ENCODE measurements at places on chromosomes 3 and 15.

GRCh38 chr3:1552831-1553230 lies 460.0 kb downstream of the CNTN6 start:
- H3K36me3 ChIP-seq, result no peaks in the 10 kb centered on the region
- H3K27me3 ChIP-seq, result no peaks in the 10 kb centered on the region
- DNase-seq, result no peak
- H3K27ac ChIP-seq, result no peak overlapping the region
- H3K4me3 ChIP-seq, result no peak overlapping the region

- H3K4me1 ChIP-seq, result peaks cover 5% of the 10 kb centered on the region
- H3K27ac ChIP-seq, result no peak overlapping the region
- no peak for DNase-seq
- no peaks in the 10 kb centered on the region for H3K27me3 ChIP-seq
- H3K36me3 ChIP-seq, result no peaks in the 10 kb centered on the region
These were observed 17.3 kb upstream of the HRH1 start for GRCh38 chr3:11136830-11137626.

- H3K36me3 ChIP-seq, result peaks cover 46% of the 10 kb centered on the region
- no peak for DNase-seq
- H3K27me3 ChIP-seq, result no peaks in the 10 kb centered on the region
- no peak overlapping the region for H3K27ac ChIP-seq
These were observed 47.5 kb downstream of the ASTE1 start for GRCh38 chr3:130979117-130979516.

DNA sequence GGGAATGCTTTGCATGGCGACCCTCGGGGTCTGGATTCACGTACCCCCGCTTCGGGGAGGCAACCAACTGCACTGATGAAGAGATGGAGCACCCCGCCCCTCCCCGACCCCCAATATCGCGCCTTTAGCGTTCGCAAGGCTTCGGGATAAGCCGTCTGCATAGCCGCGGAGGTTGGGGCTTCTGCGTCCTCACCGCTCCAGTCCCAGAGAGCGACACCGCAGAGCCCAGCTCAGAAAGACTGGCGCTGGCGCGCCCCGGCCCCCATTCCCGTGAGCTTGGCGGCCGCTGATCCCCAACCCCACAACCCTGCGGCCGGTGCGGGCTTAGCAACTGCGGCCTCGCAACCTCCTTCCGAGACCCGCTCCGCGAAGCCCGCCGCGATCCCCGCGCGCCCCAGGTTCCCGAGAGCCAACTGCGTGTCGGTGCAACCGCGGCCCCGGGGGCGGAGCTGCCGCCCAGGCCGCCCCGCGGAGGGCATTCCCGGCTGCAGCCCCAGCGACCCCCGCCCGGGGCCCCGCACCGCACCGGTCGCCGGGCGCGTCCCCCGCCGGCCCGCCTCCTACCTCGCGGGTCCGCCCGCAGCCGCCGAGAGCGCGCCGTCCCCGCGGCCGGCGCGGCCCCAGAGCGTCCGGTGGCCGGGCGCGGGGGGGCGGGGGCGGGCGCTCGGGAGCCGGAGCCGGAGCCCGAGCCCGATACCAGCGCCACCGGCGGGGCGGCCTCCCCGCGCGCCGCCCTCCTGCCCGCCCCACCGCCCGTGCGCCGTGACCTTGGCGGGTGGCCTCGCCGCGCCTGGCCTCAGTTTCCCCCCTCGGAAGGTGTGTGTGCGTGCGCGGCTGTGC lies 79.5 kb downstream of the IQSEC1 start:
- peak; percentile 39 for DNase-seq
- peak overlapping the region; percentile 92 for H3K4me3 ChIP-seq
- H3K4me1 ChIP-seq, result peaks cover 66% of the 10 kb centered on the region
- peaks cover 47% of the 10 kb centered on the region for H3K36me3 ChIP-seq
- H3K27me3 ChIP-seq, result no peaks in the 10 kb centered on the region
- H3K27ac ChIP-seq, result no peak overlapping the region

GRCh38 chr3:150005243-150006112 lies 34.8 kb upstream of the PFN2 start:
- no peaks in the 10 kb centered on the region for H3K36me3 ChIP-seq
- H3K27me3 ChIP-seq, result no peaks in the 10 kb centered on the region
- H3K4me3 ChIP-seq, result no peak overlapping the region
- no peaks in the 10 kb centered on the region for H3K4me1 ChIP-seq
- no peak for DNase-seq

- H3K4me3 ChIP-seq, result no peak overlapping the region
- H3K4me1 ChIP-seq, result peaks cover 13% of the 10 kb centered on the region
- no peaks in the 10 kb centered on the region for H3K27me3 ChIP-seq
- DNase-seq, result no peak
- H3K36me3 ChIP-seq, result no peaks in the 10 kb centered on the region
- H3K27ac ChIP-seq, result no peak overlapping the region
These were observed 7.1 kb upstream of the FLNB start for GRCh38 chr3:58001086-58001467.

DNA sequence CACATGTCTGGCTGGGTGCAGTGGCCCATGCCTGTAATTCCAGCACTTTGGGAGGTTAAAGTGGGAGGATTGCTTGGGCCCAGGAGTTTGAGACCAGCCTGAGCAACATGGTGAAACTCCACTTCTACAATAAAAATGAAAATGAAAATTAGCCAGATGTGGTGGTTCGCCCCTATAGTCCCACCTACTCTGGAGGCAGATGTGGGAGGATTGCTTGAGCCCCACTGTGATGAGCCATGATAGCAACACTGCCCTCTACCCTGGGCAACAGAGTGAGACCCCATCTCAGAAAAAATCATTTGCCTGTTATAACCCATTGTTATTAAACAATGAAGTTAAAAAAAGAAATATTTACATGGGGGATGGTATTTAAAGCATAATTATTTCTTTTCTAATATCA lies 240.1 kb upstream of the ZPLD1 start:
- no peak for DNase-seq
- H3K36me3 ChIP-seq, result no peaks in the 10 kb centered on the region
- no peaks in the 10 kb centered on the region for H3K4me1 ChIP-seq
- no peak overlapping the region for H3K4me3 ChIP-seq
- no peak overlapping the region for H3K27ac ChIP-seq

DNA sequence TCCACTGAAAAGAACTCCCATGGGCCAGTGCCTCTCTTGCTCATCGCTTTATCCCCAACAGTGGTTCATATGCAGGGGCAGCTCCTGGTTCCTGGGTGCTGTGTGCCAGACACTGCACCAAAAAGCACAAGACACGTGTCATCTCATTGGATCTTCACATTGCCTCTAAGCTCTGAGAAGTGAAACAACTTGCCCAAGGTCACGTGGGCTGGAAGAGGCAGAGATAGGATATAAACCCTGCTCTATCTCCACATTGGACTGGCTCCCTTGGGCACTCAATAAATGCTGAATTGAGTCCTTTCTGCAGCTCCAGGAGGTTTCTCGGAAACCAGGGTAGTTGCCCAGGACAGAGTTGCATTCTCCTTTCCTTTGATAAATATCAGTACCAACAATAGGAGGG lies 88.1 kb downstream of the SRGAP3 start:
- H3K27me3 ChIP-seq, result no peaks in the 10 kb centered on the region
- no peak overlapping the region for H3K27ac ChIP-seq
- no peaks in the 10 kb centered on the region for H3K36me3 ChIP-seq
- H3K4me1 ChIP-seq, result no peaks in the 10 kb centered on the region

DNA sequence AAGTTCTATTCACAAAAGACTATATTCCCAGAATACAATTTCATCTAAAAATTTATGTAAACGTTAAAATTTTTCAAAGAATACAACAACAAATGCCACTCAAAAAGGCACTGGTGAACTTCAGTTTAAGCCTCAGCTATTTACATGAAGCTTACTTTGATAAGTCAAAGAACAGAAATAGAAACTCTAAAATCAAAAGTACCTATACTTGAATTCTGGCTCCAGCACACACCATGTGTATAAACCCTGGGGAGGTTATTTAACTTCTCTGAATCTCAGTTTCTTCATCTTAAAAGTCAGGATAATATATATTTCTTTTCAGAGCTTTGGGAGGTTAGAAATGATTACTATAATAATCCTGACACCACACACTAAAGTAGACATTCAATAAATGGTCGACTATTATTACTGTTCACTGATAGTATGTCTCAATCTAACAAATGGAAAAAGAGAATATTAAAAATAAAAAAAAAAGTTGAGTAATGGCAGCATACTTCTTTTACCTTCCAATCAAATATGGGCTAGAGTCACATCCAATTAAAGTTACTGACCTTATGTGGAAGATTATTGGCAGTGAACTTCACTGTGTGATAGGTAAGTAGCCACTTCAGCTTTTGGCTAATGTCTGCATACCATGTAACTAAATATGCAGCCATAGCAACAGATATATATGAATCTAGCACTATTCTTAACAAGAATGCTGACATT lies 248.4 kb downstream of the ISL2 start:
- no peak overlapping the region for H3K27ac ChIP-seq
- H3K36me3 ChIP-seq, result no peaks in the 10 kb centered on the region
- DNase-seq, result no peak
- H3K27me3 ChIP-seq, result no peaks in the 10 kb centered on the region
- H3K4me1 ChIP-seq, result no peaks in the 10 kb centered on the region
